Activated T-cell treated with anti-CD3 and anti-CD28 coated beads, Interleukin-2, amount 50 U/mL, for 72 hours (primary cell): ENCODE measurements at places on chromosomes 16 and 17. TPM values are rescaled to one million over a fixed set of nuclear protein-coding genes. Genes with fewer than 3 reads are reported as not detected.

The MT1A gene
- 1.5 TPM for total RNA-seq

The SOST gene
- not detected for total RNA-seq

The KRTAP3-2 gene
- not detected for total RNA-seq

The PYDC1 gene
- not detected for total RNA-seq

The ZPBP2 gene
- total RNA-seq: 0.36 TPM

The PKD1 gene
- 95.7 TPM for total RNA-seq

The FZD2 gene
- 0.82 TPM for total RNA-seq

The HAS3 gene
- 1.4 TPM for total RNA-seq

The CASKIN1 gene
- 2.1 TPM for total RNA-seq

The TBX4 gene
- total RNA-seq: not detected

The PLCG2 gene
- total RNA-seq: 25.6 TPM

The DCUN1D3 gene
- 5.7 TPM for total RNA-seq

The SLC12A3 gene
- total RNA-seq: not detected

DNA sequence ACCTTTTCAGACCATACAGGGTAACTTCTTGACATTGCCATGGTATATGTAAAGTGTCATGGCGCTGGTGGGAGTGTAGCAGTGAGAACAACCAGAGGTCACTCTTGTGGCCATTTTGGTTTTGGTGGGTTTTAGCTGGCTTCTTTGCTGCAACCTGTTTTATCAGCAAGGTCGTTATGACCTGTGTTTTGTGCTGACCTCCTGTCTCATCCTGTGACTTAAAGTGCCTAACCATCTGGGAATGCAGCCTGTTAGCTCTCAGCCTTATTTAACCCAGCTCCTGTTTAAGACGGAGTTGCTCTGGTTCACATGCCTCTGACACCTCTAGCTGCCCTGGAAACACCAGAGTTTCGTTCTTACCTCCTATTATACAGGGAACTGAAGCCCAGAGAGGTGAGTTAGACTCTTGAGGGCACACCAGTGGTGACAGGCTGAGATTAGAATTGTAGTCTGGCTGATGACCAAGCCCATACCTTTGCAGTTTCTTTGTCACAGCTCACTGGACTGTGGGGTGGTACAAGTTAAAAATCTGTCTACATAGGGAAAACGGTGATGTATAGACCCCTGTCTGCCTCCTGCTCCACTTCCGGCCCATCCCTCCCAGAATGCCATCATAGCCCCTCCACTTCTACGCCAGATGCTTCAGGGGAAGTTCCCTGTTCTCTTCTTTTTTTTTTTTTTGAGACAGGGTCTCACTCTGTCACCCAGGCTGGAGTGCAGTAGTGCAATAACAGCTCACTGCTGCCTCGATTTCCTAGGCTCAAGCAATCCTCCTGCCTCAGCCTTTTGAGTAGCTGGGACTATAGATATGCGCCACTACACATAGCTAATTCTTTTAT, 21.0 kb downstream of the KSR1 start:
- DNase-seq: no peak

- no peak for DNase-seq
Observed at GRCh38 chr17:30172560-30172959, 55.9 kb downstream of the NSRP1 start.

DNA sequence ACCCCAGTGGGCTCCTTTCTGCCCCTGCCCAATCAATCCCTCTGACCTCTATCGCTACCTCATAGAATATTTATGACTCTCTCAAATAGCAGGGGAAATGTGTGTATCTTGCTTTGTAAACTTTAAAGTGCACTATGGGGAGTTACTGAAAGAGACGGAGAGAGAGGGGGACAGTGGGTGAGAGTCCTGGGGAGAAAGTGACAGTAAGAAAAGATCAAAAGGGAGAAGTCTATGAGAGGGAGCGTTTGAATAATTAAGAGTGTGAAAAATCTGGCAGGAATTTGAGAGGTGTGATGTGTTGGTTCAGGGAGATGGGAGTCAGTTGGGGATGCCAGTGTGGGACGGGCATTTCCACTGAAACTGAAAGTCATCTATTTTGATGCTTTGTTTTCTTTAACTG, 32.6 kb downstream of the USP43 start:
- no peak for DNase-seq

DNA sequence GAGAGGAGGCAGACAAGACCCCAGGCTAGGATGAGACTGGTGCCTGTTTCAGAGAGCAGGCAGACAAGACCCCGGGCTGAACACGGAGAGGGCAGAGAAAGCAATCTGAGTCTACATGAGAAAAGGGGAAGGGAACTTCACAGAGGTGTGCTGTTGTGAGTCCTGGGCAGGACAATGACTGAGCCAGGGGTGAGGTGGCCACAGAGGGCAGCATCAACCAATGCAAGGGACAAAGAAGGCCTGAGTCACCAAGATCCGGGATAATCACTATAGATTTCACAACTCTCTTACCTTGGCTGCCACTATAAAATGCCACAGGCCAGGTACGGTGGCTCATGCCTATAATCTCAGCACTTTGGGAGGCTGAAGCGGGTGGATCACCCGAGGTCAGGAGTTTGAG, 89.0 kb downstream of the SLC39A11 start:
- no peak for DNase-seq

- no peak for DNase-seq
Observed at GRCh38 chr16:29842732-29843346, 20.2 kb downstream of the CDIPT start.

DNA sequence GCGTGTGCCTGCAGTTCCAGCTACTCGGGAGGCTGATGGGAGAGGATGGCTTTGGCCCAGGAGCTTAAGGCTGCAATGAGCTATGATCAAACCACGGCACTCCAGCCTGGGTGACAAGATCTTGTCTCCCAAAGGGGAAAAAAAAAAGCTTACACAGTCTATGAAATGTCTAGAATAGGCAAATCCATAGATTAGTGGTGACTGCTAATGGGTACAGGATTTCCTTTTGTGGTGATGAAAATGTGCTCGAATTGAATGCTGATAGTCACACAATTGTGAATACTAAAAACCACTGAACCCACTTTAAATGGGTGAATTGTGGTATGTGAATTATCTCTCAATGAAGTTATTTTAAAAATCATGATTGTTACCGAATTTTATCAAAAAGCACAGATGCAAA, 14.9 kb downstream of the USP7 start:
- no peak for DNase-seq

GRCh38 chr16:79272141-79272577, 328.4 kb downstream of the MAF start:
- DNase-seq: peak; percentile 80

- no peak for DNase-seq
Observed at GRCh38 chr17:10130677-10131076, 67.7 kb downstream of the GAS7 start.

- DNase-seq: no peak
Observed at GRCh38 chr16:78927766-78928165, 672.8 kb downstream of the MAF start.

- DNase-seq: no peak
Observed at GRCh38 chr16:867421-868385, 67.2 kb upstream of the GNG13 start.

DNA sequence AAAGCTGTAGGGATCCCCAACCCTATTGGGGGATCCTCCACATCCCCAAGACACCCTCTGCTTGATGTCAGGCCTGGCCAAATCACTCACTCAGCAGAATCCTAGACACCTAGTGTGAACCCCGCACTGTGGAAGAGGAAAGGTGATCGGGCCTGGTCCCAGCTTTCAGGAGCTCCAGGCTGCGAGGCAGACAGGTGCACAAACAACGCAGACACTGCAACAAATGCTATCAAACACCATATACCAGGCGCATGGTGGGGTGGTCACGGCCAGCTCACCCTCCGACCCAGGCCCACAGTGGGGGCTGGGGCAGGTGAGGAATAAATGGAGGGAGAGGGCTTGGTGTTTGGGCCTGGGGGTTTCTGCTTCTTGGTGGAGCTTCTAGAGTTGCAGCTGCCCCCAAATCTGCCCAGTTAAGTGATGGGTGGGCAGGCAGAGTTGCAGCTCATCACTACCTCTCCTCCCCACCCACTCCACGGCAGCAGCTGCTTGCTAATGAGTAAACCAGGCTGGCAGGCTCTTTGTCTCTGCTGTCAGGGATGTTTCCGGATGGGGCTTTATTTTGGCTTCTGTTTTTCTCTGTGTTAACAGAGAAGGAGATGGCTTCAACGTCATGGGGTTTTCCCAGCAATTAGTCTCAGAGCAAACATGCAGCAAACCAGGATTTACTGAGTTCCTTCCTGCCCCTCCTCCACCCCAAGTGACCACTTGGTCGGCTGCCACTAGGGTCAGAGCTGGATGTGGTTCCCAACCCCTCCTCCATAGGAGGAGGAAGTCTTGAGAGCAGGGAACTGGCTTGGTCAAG, 46.6 kb downstream of the PECAM1 start:
- no peak for DNase-seq

- peak; percentile 42 for DNase-seq
Observed at GRCh38 chr17:14119546-14119945, 50.2 kb downstream of the COX10 start.

DNA sequence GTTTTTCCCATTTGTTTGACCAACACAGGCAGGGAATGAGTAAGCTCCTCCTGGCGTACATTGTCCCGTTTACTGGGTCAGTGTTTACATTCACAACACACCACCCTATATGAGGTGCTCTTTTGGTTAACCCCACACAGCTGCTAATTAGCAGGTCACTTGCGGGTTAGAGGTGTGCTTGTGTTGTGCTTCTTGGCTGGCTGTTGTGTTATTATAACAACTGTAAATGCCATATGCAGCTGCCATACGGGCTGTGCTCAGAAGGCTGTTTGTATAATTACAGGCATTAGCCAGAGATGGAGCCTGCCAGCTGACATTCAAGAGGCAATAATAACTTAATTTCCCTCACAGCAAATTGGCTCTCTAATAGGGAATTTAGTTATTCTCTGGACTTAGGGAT, 205.1 kb upstream of the ELAC2 start:
- no peak for DNase-seq

- no peak for DNase-seq
Observed at GRCh38 chr17:17669580-17670235, 11.6 kb upstream of the RAI1 start.

GRCh38 chr16:4618645-4619418, 4.1 kb upstream of the UBALD1 start:
- DNase-seq: no peak

DNA sequence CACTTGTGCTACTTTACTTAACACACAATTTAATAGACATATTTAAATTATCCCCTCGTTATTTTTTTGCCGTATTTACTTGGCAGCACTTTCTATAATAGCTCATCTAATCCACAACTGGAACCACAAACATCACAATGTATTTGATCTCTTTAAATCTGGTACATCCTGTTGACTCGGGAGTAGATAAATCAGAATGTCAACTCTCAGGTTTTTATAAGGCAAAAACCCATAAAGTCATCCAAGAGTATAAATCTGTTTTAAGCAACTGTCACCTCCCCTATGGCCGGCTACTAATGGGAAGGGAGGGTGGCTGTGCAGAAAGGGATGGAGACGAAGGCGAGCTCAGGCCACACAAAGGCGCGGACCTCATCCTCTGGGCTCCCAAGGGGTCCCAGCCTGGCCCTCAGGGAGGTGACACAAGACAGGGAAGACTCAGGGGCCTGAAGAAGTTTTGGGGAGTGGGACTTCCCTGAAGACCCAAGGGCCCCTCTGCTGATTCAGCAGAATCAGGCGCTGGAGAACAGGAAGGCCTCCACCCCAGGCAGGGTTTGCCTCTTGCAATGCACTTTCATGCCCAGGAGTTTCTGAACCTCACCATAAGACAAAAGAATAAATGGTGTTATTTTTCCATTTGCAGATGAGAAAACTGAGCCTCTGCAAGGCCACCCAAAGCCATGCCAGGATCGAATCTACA, 122.5 kb downstream of the ZNF423 start:
- no peak for DNase-seq

GRCh38 chr17:13925579-13925978, 143.7 kb upstream of the COX10 start:
- no peak for DNase-seq

DNA sequence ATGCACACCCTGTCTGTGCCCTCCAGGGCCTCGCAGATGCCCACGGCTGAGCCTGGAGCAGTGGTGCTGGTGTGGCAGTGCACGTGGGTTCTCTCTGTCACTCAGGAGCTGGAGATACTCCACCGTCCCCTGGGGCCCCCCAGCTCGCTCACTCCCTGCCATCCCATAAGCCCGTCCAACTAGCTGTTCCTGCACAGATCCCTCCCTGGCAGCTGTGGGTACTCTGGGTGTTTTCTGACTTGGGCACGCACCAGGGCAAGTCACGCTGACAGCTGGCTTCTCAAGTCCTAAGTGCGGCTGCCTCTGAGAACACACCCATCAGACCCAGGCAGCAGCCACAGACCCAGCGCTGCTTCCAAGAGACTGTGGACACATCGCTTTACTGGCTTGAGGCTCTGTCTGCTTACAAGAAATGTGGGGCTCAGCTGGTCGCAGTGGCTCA, 25.4 kb upstream of the ITGB4 start:
- DNase-seq: no peak

GRCh38 chr16:11487289-11487688, 99.4 kb downstream of the LITAF start:
- DNase-seq: no peak

DNA sequence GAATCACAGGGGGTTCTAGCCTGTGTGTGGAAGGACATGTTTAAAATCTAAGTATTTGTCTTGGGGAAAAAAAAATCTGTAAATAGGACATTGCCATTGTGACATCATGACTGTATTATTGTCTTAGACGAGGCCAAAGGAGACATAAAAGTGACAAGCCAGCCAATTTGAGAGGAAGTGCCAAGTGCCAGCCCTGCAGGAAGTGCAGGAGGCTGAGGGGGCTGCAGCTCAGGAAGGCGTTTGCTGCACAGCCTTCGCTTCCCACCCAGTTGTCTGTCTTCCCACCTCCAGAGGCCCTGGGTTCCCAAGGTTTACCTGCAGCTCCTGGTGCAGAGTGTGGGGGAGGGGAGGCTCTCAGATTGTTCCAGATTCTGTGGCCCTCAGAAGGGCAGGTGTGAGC, 1.3 kb downstream of the ADCY7 start:
- DNase-seq: no peak

GRCh38 chr16:79563921-79564320, 36.6 kb downstream of the MAF start:
- no peak for DNase-seq

DNA sequence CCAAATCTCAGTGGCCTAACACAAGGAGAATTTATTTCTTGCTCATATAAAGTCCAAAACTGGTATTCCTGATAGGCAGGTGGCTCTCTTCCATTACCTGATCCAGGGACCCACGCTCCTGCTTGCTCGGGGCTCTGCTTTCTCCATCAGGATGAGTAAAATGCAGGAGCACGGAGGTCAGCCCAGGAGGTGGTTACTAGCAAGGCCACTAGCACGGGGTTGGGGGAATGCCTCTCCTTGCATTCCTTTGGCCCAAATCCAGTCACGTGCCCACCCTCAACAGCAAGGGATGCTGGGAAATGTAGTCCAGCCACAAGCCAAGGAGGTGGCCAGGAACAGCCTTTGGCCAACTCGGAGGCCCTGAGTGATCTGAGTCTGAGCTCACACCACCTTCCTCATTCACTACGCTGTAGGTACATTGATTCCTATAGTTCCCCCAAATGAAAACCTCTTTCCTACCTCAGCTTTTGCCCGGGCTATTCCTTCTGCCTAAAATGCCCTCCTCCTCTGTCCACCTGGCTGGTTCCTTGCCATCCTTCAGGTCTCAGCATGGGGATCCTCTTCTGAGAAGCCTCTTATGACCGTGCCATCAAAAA, 38.3 kb upstream of the HAPSTR1 start:
- no peak for DNase-seq
